ENCODE measurements at places on chromosomes 7 and 10.
A peak's percentile ranks its signal among the peaks of the same experiment; 100 is the strongest.

DNA sequence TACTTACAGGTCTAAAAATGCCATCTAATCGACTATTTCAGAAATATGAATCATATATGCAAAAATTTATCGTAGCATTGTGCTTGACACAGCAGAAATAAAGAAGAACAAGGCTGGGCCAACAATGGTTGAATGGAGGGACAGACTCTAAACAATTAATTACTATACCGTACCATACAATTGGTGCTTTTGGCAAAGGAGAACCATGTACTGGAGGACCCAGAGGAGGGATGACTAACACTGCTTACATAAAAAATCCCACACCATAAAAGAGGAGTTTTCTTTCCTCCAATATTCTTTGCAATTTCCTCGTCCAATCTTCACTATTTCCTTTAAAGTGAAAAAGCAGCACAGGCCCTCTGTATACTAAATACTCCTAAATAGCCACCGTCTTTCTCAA, 94.1 kb downstream of the SGMS1 start:
- no peak for DNase-seq

- no peak for DNase-seq
Observed at GRCh38 chr10:117541909-117542705, 439 bp upstream of the EMX2 start.

DNA sequence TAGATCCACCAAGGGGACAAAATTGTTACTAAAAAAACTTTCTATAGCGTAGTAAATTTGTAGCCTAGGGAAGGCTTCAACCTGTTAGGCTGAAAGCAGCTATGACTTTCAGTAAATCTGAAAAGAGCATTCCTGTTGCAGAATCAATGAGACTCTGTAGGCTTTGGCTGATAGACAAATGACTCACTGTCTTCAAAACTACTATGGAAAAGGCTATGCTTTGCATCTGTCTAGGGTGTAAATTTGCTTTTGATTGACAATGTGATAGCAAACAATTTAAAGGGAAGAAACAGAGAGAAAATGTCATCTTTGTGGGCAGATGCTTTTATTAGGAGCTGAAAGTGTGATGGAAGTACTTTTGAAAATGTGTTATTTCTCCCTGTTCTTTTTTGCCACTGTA, 60.6 kb downstream of the ARL5B start:
- DNase-seq = no peak

DNA sequence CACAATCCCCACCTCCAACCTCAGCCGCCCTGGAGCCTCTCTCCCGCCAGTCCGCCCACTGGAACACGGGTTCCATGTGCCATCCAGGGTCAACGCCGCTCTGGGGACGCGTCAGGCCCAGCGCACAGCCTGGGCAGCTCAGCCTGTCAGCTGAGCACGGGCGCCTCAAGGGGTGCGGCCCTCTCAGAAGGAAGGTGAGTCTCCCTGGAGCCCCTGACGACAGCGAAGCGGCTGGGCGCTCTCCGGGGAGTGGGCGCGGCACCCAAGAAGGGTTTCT, 1.2 kb upstream of the SLC18A3 start:
- no peak for DNase-seq

- no peak for DNase-seq
Observed at GRCh38 chr10:120971671-120972070, 120.5 kb downstream of the WDR11 start.

- DNase-seq = no peak
Observed at GRCh38 chr7:113731571-113731970, 187.2 kb downstream of the PPP1R3A start.

GRCh38 chr7:27586825-27587224, 75.9 kb downstream of the HIBADH start:
- DNase-seq = peak; percentile 1

DNA sequence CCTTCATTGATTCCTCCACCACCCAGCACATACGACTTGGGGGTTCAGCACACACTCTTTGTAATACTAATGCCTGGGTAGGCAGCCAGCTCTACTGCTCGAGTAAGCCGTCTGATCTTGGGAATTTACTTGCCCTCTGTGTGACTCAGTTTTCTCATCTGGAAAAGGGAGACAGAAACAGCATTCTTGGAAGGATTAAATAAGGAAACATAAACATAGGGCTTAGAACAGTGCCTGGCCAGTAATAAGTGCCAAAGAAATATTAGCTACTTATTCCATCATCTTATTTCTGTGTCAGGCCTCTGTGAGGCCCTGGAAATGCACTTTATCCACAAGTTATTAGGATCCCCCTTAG, 130.1 kb downstream of the TNS3 start:
- DNase-seq = no peak

GRCh38 chr10:115660391-115660790, 567.2 kb downstream of the ATRNL1 start:
- no peak for DNase-seq

DNA sequence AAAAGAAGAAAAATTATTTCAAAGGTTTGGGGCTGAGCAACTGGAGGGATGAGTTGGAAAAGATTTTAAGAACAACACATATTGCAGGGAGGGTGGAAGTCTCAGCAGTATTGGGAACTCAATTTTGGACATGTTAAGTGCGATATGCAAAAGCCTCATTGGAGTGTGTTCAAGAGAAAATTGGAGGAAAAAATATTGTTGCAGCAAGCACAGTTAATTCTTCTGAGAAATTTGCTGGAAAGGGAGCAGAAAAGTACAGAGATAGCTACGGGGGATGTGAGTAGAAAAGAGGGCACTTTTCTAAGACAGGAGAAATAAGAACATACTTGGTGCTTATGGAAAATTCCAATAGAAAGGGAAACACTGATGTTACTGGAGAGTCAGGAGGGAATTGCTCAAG, 59.8 kb upstream of the MAGI2 start:
- no peak for DNase-seq

DNA sequence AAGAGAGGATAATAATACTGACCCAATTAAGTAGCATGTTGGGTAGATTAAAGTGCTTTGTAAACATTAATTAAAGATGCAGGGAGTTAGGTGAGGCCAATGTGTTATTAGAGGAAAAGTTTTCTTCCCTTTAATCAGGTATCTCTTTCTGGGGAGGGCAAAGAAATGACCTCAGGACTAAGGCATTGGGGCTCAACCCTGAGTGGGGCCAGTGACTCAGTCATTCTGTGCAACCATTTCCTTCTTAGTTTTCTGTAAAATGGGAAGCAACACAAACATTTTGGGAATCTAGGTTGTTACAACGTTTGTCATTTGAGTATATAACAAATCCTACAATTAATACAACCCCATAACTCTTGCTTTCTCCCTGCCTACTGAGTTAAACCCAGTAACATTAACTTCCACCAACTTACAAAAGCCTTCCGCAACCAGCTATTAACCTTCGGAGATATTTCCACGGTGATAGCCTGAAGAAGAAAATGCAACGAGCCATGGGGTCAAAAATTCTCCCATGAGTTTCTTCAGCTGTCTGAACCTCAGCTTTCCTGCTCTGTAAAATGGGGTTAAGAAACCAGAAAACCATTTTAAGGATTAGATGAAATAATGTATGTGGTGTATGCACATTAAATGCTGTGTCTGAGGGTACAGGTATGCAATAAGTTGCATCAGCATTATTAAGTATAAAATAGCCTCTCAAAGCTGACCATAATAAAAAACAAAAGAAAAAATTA, 965 bp upstream of the PROSER2 start:
- no peak for DNase-seq

- no peak for DNase-seq
Observed at GRCh38 chr7:47179812-47180515, 401.9 kb downstream of the TNS3 start.

DNA sequence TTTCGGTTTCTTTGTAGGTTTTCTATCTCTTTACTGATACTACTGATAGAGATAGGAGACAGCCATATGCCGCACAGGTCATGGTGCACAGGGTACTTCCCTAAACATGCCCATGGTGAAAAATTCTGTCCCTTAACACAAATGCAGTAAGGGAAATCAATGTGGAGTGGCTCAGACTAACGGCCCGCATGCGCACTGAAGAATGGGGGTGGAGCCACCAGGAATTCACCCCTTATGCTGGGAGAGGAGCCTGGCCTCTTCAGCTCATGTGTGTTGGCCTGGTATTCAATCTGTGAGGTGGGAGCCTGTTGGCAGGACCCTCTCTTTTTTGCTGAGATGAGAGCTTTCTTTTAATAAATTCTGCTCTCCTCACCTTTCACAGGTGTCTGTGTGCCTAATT, 8.4 kb upstream of the URGCP start:
- DNase-seq = no peak

DNA sequence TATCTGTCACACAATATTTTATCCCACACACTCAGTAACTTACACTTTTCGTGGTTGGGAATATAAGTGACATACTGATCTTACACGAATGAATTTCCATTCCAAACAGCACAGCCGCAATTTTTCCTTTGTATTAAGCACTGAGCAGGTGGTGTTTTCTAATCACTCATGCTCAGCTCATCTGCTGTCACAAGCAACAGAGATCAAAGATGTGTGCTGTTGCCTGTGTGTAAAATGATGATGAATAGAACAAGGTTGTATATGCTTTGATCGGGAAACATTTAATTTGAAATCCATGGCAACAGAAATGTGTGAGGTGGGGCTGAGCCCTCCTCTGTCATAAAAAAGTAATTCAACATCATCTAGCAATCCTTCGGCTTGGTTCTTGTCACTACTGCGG, 927.7 kb upstream of the MBL2 start:
- no peak for DNase-seq

- no peak for DNase-seq
Observed at GRCh38 chr7:133576612-133577168, 323.8 kb downstream of the EXOC4 start.

DNA sequence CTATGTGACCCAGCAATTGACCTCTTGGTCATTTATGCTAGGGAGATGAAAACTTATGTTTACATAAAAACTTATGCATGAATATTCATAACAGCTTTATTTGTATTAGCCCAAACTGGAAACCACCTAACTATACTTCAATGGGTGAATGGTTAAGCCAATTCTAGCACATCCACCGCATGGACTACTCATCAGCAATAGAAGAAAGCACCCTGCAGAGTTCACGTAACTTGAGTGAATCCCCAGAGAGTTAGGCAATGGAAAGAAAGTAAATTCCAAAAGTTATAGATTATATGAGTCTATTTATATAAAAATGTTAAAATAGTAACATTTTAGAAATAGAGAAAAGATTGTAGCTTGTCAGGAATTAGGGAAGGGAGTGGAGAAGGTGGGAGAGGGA, 60.2 kb upstream of the NRG3 start:
- DNase-seq = no peak

DNA sequence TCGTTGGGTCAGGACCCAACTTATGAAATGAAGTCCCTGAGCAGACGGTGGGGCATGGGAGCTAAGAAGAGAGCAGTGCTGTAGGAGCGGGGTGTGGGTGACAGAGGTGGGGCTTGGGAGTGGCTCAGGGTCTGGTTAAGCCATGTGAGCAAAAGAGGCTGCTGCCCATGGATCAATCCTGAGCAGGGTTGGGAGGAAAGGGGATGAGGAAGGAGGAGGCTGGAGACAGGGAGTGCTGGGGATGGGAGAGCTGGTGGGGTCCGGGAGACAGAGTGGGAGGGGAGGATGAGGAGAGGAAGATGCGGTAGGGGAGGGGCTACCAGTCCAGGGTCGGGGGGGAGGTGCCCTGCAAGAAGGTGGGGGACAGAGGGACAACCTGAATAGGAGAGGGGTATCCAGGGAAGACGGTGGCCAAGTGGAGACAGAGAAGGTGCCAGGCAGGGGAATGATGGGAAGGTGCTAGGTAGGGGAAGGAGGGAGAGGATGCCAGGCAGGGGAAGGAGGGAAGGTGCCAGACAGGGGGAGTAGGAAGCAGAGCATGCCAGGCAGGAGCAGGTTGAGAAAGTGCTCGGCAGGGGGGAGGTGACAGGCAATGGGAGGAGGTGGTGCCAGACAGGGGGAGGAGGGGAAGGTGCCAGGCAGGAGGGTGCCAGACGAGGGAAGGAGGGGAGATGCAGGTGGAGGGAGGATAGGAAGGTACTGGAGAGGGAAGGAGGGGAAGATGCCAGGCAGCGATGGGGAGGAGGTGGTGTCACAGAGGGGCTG, 27.5 kb upstream of the SMARCD3 start:
- DNase-seq = no peak

DNA sequence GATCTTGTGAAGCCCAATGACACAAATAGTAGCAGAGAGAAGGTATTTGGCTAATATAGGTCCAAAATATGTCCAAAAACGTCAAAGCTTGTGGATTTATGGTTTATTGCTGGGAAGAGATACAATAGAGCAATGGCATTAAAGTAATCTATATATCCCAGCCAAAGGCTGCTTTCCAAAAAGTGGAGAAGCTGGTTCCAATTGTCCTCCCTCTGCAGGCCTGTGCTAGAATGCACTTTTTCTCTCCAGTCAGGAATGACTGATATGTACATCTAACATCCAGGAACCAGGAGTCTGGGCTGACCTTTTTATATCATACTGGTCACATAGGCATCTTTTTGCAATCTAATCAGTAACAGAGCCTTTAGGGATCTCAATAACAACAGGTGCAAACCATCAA, 167.1 kb upstream of the FAM3C start:
- no peak for DNase-seq

GRCh38 chr10:67802767-67803538, 35.0 kb downstream of the DNAJC12 start:
- DNase-seq = no peak

DNA sequence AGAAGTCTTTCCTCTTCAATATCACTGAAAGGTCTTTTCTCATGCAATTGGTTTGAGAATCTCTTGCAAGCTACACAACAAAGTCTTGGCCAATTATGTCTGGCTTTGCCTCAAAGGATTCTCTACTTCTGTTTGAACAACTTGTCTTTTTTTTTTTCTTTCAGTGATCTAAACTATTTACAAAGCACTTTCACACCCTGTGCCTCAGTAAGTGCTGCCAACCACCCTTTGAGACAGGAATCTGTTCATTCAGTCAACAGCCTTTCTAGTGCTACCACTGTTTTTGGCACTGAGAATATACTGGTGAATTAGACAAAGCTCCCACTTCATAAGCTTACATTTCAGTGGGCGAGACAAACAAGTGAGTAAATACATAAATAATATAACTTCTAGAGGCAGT, 26.9 kb upstream of the SDK1 start:
- no peak for DNase-seq

DNA sequence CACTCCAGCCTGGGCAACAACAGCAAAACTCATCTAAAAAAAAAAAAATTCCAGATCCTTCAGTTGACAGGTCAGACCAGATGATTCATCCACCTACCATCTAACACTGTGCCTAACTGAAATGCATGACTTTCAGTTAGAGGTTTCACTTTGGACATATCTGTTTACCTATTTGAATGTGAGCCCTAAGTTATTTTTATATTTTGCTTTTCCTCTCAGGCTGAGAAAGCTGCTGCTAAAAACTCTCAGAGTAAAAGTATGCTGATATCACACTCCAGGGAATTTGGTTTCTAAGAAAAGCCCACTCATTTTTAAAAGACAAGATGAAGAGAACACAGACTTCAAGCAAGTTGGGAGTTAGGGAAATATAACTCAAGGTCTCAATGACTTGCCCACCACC, 126.0 kb downstream of the SGMS1 start:
- no peak for DNase-seq

- no peak for DNase-seq
Observed at GRCh38 chr10:122567056-122567660, 6.6 kb downstream of the DMBT1 start.

DNA sequence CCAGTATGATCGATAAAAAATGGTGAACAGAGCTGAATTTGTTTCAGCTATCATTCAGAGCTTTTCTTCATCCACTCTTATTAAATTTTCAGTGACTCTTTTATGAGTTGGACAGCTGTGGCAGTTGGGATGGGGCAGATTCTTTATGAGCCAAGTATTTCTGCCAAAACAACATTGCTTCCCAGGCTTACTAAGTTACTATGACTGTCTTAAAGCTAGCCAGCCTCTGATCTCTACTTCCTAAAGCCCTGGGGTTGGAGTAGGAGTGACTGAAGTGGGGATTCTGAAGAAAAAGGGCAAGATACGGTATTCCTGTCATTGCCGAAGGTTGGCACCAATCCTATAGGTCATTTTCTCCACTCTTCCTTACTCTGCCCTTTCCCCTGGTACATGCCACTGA, 12.7 kb downstream of the RPP30 start:
- no peak for DNase-seq

Measured in substantia nigra (tissue), 51 donors.